Activated effector memory CD4-positive, alpha-beta T cell treated with Interleukin-2 at 50 U/mL for 16 hours (primary cell): ENCODE measurements at places on chromosomes 12 and 14.

DNA sequence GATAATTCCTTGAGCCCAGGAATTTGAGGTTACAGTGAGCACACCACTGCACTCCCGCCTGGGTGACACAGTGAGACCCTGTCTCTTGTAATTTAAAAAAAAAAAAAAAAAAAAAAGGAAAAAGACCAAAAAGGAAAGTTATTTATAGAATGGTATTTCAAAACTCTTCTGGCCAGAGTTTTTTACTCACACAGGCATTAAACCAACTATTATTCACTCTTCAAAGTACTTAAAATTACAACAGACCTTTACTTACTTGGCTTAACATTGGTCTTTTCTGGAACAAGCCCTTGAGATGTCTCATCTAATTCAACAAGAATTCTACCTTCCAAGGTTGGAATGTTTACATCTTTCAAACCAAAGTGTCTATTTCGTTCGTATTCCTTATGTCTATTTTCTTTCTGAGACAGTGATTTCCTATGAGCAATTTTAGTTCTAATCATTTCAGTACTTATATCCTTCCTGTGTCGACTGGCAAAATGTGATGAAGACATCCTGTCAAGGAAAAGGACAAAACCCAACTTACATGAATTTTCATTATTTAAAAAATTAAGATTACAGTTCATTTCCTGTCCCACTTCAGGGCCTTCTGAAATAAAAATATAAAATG lies 2.6 kb downstream of the DLGAP5 start:
- DNase-seq = no peak

- no peak for DNase-seq
These were observed 398.4 kb downstream of the SYT1 start for GRCh38 chr12:79262938-79263337.

- peak; percentile 88 for DNase-seq
These were observed 21.4 kb upstream of the CLEC2D start for GRCh38 chr12:9647825-9648700.

DNA sequence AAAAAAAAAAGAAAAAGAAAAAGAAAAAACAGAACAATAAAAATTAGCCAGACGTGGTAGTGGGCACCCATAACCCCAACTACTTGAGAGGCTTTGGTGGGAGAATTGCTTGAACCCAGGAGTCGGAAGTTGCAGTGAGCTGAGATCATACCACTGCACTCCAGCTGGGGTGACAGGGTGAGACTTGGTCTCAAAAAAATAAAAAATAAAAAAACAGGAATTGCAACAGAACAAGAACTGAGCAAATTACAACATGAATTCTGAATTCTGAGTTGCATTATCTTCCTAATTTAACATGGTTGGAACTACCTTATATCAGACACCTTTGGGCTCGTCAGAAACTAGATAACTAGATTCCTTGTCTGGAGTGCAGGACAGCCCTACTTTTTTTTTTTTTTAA lies 53.3 kb upstream of the NR2C1 start:
- DNase-seq = no peak

- DNase-seq = no peak
These were observed 29.4 kb downstream of the SYNE3 start for GRCh38 chr14:95486875-95487668.

DNA sequence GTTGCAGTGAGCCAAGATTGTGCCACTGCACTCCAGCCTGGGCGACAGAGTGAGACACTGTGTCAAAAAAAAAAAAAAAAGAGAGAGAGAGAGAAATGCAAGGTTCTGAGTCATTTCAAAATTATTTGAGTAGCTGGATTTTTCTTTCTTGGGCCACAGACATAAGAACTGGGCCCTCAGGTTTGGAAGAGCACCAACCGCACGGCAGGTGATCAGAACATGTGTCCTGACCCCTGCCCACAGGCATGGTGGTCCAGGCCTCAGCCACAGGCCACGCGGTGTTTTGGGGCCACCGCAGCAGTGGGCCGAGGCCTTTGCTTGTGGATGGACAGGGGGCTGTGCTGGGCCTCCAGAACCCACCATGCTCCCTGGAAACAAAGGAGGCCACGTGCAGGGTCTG lies 126.7 kb downstream of the CALM1 start:
- DNase-seq = no peak

DNA sequence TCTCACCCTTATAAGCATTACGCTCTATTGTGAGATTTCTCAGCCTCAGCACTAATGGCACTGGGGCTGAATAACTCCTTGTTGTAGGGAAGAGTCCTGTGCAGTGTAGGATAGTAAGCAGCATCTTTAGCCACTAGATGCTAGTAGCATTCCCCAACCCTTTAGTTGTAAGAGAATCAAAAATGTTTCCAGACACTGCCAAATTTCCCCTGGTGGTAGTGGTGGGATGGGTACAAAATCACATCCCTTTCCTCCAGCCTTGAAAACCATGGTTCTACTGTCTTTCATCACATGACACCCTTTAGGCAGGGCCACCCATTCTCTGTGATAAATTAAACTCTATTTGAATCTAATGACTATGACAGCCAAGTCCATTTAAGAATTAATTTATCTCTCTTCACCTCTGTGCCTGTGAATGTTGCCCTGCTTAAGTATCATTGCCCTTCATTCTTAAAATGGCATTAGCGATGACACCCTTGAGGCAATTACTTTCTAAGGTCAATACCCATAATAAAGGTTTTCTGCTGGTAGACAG lies 199.4 kb downstream of the ANO4 start:
- DNase-seq = no peak

DNA sequence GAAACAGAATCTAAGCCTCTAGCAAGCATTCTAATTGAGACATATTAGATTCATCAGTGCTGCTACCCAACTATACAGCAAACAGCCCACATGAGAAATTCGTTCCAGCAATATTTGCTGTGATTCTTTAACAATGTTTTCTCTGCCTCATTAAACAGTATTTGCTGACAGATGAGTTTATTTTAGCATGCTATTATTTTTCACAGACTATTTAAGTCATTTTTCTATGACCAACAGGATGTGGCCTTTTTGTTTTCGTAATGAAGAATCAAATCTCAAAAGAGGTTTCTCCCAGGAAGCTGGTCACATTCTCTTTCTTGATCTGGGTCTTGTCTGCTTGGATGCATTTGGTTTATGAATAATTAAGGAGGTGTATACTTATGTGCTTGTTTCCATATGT lies 23.2 kb upstream of the SERPINA12 start:
- DNase-seq = no peak

GRCh38 chr14:69660344-69661193 lies 49.2 kb downstream of the SUSD6 start:
- no peak for DNase-seq

GRCh38 chr12:107736914-107737313 lies 24.0 kb downstream of the PRDM4 start:
- no peak for DNase-seq

DNA sequence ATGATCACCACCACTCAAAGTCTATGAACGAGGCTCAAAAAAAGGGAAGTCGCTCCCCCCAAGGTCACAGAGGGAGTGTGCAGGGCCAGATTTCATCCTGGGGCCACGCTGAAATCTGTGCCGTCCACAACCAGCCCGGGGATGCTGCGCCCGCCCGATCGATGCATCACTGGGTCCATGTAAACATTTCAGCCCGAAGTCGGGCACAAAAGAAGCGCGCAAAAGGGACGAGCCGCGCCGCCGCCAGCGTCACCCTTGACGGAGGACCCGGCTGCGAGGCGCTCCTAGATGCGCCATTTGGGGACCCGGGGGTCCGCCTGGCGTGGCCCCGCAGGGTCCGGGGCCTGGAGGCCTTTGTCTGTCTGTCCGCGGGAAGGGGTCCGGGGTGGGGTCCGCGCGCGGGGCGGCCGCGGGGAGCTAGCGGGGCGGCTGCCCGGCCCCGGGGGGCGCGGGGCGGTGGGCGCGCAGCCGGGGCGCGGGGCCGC lies 503 bp downstream of the FBXO21 start:
- DNase-seq = peak; percentile 29

DNA sequence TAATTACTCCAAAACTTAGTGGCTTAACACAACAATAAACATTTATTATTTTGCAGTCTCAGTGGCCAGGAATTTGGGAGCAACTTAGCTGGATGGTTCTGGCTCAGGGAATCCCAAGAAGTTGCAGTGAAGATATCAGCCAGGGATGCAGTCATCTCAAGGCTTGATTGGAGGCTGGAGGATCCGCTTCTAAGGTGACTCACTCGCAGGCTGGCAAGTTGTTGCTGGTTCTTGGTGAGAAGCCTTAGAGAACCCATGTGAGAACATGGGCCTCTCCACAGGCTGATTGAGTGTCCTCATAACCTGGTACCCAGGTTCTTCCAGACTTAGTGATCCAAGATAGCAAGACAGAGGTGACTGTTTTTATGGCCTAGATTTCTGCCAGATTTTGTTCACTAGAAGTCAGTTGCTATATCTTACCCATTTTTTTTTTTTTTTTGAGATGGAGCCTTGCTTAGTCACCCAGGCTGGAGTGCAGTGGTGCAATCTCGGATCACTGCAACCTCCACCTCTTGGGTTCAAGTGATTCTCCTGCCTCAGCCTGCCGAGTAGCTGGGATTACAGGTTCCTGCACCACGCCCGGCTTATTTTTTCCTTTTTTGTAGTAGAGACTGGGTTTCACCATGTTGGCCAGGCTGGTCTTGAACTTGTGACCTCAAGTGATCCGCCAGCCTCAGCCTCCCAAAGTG lies 32.5 kb downstream of the BRMS1L start:
- DNase-seq = no peak

DNA sequence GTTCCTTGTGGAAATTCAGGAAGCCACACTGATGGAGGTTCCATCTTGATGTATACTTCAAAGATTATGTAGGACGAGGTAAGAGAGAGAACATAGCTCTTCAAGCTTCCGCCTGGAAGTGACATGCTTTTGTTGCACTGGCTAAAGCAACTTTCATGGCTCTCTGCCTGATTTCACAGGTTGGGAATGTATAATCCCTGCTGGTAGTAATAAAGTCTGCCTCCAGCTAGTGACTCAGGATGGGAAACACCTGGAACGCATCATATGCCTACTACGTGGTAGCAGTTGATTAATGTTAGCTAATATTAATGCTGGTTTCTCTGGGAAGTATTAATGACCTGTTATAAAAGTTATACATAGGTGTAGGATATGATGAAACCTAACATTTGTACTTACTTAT lies 71.1 kb downstream of the PELI2 start:
- no peak for DNase-seq

DNA sequence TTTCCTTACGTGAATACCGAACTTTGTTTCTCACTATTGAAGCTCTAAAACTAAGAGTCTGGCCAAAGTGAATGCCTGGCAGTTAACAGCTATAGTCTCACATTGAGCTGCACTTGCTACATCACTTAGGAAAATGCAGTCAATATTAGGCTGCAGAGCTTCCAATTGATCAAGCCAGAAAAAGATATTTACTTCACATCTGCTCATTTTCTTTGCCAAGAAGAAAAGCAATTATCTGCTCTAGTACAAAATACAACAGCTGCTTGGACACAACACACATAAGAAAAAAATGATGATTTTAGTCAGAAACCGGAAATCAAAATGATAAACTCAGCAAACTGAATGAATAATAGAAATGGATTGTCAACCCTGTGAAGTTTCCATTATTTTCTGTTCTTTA lies 45.4 kb downstream of the TMTC1 start:
- no peak for DNase-seq

GRCh38 chr12:88865537-88865936 lies 285.3 kb upstream of the KITLG start:
- DNase-seq = no peak

GRCh38 chr12:107468182-107468581 lies 217.4 kb upstream of the PWP1 start:
- DNase-seq = no peak

DNA sequence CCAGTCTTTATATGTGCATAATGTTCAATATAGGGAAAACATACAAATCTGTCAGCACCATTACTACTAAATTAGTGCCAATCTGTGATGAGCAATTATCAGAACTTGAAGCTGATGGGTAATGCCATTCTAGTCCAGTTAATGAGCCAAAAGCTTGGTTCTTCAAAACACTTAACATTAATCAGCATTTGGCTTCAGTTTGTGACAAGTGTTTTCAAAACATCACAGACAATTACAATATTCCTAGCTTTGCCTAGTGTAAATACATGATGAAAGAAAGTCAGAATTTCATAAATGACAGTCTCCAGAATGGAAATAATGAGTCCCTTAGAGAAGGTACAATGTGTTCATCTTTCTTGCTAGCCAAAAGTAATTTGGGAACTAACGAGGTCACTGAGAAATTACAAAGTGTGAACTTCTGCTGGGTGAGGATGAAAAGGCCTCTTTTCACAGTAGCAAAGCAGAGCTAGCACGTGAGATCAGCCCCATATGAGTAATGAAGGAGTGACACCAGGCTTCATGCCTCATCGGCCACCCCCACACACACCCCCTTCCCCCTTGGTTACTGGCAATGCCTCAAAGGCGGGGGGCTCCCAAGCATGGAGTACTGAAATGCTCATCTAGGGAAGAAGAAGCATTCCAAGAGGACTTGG lies 180.6 kb upstream of the EEA1 start:
- no peak for DNase-seq
